ENCODE measurements at places on chromosomes 7 and 10.

DNA sequence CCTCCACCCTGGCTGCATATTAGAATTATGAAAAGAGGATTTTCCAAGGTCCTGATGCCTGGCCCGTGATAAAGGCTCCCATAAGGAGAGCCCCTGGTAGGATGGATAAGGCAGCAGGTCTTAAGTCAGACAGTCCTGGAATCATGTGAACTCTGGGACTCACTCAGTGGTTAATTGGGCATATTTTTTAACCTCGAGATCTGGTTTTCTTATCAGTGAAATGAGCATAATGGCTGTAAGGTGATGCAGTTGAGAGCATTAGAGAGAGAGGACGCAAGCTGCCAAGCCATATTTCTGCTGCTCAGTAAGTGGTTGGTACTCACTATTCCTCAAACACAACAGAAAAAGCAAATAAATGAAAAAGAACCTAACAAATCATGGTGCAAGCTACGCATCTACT is 37.8 kb downstream of the TARP start:
- DNase-seq: no peak

- DNase-seq: no peak
These were observed 235.4 kb downstream of the TRIL start for GRCh38 chr7:28722684-28723083.

GRCh38 chr10:125880719-125881118 is 373 bp downstream of the DHX32 start:
- no peak for DNase-seq

GRCh38 chr10:69391158-69391557 is 25.6 kb downstream of the TACR2 start:
- no peak for DNase-seq

DNA sequence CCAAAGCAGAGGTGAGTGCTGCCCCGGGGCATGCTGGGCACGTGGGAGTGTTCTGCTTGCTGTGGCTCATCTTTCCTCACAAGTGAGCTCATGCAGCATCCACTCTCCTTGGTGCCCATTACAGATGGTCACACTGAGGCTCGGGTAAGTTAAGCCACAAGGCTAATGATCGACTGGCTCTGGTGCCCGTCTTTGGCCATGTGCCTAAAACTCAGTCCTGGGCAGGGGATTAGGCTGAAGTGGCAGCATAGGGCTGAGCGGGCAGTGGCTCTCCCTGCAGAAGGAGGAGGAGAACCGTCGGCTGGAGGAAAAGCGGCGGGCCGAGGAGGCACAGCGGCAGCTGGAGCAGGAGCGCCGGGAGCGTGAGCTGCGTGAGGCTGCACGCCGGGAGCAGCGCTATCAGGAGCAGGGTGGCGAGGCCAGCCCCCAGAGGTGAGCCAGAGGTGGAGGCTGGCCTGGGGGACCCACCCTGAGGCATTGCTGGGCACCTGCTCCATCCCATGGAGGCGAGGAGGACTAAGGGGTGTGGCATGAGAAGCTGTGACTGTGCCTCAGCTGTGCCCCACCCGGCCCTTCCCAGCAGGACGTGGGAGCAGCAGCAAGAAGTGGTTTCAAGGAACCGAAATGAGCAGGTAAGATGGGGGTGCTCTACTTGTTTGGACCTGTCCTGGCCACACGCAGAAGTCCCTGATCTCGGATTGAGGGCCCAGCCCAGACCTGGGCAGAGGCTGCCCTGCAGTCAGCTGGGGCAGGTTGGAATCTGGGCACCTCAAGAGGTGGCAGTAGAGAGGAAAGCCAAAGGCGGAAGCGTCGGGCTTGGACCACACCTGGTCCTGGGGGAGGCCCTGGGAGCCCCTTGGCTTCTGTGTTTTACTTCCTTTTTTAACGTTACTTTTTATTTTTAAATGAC is 7.3 kb downstream of the PGAM2 start:
- DNase-seq: no peak

DNA sequence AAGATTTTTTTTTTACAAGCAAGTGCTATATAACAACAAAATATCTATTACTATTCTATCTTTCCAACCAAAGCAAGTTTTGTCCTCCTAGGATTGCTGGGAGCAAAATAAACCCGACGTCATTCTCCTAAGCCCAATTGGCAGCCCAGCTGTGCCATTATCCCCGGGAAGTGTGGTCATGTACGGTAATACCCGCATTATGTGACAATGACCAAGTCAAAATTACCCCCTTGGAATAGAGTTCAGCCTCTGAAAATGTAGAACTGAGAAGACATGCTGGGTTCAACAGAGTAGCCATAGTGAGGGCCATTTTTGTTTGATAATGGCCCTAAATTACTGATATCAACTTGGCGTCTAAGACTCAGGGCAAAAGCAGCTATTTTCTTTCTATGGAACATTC is 215.5 kb downstream of the LRRTM3 start:
- no peak for DNase-seq

DNA sequence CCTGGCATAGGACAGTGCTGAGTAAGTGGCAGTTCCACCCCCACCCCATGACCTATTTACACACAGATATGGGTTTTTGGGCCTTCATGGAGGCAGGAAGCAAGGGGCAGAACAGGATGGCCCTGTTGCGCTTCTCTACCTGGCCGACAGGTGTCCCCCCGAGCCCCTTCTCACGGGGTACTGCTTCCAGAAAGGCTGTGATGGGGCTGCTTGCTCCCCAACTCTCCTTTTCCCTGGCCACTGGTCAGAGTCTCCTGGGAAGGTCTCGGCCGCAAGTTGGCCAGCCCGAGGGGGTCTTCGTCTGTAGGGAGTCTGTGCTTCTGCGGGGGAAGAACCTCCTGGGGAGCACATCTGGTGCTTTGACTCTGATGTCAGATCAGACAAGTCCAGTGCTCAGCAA is 139.8 kb upstream of the TNS3 start:
- no peak for DNase-seq

DNA sequence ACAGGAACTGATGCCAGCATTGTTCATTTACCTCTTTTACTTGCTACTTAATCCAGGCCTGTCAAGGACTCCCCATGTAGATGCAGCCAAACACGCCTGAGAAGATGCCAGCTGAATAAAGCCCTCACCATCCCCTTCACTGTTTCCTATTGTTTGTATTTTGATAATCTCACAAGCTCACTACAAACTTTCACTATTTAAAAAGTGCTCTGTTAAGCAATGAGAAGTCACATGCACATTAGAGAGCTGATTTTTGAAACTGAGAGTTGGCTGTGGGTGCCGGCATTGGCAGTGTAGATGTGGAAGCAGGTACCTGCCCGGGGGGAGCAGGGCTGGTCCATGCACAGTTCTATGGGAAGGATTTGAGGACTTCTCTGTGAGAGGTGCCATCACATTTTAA is 169.8 kb upstream of the GRB10 start:
- DNase-seq: no peak

- DNase-seq: no peak
These were observed 8.0 kb upstream of the ACTR3B start for GRCh38 chr7:152751449-152752141.

DNA sequence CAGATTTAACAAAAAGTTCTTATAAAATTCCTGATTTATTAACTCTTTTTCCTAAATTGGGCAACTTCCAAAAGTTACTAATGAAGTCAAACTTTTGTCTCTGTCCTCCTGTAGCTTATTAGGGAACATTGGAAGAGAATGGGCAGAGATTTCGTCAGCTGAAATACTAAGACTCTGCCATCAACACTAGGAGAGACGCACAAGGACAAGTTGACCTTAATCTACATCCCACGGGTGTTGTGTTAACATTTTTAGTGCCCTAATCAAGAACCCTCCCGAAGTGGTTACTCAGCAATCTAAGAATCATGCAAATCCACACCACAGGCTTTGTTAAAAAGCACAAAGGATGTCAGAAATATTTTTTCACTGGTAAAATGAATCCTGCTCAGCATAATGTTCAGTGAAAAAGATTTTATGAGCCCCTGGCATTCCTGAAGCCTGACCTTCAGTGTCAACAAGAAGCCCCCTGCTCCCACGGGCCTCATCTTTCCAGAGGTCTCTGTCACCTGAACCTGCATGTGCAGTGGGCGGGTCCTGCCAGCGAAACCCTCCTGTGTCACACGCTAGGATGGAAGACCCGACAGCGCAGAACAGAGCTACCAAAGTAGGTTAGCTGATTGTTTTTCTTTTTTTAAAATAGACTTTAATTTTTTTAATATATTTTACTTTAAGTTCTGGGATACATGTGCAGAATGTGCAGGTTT is 70.6 kb upstream of the AKR1E2 start:
- no peak for DNase-seq
